ENCODE measurements at places on chromosomes 16 and 17.

GRCh38 chr17:8073627-8074484, 13.7 kb downstream of the ALOX12B start:
- DNase-seq: peak; percentile 72

DNA sequence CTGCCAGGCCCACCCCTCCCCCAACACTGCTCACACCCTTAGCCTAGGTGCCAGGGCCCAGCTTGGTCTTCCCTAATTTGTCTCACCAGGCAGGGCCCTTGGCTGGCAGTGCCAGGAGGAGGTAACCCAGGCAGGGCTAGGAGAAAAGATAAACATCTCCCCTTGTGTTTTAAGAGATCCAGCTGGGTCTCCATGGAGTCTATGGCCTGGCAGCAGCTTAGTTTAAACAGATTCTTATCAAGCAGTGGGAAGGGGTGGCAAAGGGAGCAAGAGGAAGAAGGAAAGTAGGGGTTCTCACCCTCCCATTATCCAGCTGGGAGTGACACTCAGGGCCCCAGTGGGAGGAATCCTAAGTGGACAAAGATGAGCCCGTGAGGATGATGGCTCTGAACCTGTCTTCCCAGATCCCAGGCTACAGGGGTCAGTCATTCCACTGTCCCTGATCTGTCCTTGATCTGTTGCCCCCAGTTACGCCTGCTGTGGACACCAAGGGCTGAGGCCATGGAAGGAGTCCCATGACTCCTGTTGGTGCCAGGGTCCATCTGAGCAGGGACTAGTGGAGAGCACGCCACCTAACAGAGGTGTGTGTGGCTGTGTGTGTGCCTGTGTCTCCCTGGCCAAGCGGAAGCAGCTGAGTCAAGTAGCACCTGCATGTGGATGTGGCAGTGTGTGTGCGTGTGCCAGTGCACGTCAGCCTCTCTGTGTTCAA, 47.4 kb upstream of the MEIOC start:
- no peak for DNase-seq

- no peak for DNase-seq
Measured at GRCh38 chr17:37315601-37316000, 60.2 kb upstream of the C17orf78 start.

GRCh38 chr17:57916925-57917858, 38.0 kb downstream of the CUEDC1 start:
- DNase-seq: no peak

GRCh38 chr16:7303660-7304200, 28.9 kb upstream of the RBFOX1 start:
- no peak for DNase-seq

- DNase-seq: no peak
Measured at GRCh38 chr17:57899822-57900221, 50.0 kb upstream of the MRPS23 start.

GRCh38 chr17:14038206-14038605, 31.1 kb upstream of the COX10 start:
- no peak for DNase-seq

DNA sequence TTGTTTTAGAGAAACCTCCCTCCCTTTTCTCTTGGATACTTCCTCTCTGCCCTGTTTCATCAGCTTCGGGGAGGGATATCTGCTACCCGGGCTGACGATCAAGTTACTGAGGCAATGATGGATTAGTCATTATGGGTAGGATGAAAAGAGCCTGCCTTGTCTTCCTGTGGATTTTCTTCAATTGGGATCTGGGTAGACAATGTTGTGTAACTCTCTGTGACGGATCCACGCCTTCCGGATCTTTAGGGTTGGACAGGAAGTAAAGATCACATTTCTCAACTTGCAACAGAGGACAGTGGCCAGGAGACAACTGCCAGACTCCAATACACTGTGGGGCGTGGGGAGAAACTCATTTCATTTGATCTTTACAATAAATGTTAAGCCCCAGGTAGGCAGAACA, 11.3 kb upstream of the CHST6 start:
- no peak for DNase-seq

GRCh38 chr16:86118467-86119307, 219.7 kb downstream of the IRF8 start:
- DNase-seq: no peak

- no peak for DNase-seq
Measured at GRCh38 chr17:68379692-68380677, 77.3 kb downstream of the WIPI1 start.

- DNase-seq: no peak
Measured at GRCh38 chr16:3023415-3023668, 400 bp downstream of the HCFC1R1 start.

DNA sequence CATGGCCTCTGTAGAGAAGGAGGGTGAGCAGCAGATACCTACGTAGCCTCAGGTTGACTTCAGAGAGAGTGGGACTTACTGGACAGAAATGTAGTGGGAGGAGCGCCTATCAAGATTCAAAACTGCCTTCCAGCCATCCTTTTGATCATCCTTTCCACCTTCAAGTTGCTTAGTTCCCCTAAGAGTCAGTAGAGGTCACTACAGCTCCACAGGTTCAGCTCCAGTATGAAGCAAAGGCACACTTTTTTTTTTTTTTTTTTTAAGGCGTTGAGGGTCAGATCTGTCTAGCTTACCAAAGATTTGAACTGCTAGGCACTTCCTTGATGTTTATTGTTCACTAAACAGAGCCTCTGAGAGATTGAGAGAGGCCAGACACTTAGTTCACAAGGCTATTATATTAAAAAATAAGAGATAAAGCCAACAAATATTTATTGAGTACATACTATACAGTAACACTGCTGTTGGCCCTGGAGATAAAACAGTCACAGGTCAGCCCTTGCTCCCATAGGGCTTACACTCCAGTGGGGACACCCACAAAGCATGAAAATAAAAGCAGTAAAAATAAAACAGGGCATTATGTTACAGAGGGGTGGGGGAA, 3.1 kb downstream of the RNF227 start:
- DNase-seq: no peak

- no peak for DNase-seq
Measured at GRCh38 chr17:73536700-73537605, 107.3 kb downstream of the SDK2 start.

- no peak for DNase-seq
Measured at GRCh38 chr16:28977703-28978662, 3.4 kb downstream of the SPNS1 start.

GRCh38 chr17:27535178-27535928, 79.1 kb downstream of the KSR1 start:
- DNase-seq: no peak

GRCh38 chr17:79612468-79613194, 1.8 kb upstream of the RBFOX3 start:
- no peak for DNase-seq

DNA sequence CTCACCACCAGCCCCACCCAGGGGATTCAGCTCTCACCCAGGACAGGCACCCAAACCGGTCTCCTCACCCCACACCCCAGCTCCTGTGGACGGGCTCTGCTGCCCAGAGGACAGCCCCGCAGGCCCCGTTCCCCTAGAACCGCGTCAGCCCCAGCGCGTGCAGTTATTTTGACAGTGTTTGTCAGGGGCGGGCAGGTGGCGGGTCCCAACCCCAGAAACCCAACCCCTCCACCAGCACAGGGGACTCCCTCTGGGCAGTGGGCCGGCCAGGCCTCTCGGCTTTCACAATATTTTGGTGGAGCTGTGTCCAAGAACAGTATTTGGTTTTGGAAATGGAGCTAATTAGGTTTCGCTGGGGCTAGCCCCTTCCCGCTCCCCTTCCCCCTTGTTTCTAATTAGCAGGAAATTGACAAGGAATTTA, 44.8 kb downstream of the BAHCC1 start:
- no peak for DNase-seq

GRCh38 chr17:78876094-78876597, 26.9 kb downstream of the CEP295NL start:
- no peak for DNase-seq

GRCh38 chr16:5206331-5206990, 108.9 kb upstream of the EEF2KMT start:
- DNase-seq: no peak

GRCh38 chr16:51147776-51148677, 3.0 kb downstream of the SALL1 start:
- DNase-seq: no peak

DNA sequence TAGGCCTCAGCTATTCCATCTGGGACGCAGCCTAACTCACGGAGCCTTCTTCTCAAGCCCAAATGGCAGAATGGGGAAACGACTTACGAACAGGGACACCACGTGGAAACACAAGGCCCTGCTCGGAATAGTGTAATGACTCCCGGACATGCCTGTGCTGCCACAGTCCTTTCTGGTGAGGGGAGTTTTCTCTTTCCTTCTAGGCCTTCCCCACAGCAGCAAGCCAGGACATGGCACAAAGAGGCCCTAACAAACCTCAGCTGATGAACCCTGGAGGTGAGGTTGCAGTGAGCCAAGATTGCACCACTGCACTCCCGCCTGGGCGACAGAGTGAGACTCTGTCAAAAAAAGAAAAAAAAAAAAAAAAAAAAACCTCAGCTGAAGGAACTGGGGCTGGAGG, 15.3 kb downstream of the ZBTB4 start:
- DNase-seq: no peak

- DNase-seq: no peak
Measured at GRCh38 chr16:82788919-82789318, 162.2 kb downstream of the CDH13 start.

GRCh38 chr17:17667947-17668346, 13.3 kb upstream of the RAI1 start:
- DNase-seq: no peak

GRCh38 chr16:7508656-7509055, 176.0 kb downstream of the RBFOX1 start:
- no peak for DNase-seq

DNA sequence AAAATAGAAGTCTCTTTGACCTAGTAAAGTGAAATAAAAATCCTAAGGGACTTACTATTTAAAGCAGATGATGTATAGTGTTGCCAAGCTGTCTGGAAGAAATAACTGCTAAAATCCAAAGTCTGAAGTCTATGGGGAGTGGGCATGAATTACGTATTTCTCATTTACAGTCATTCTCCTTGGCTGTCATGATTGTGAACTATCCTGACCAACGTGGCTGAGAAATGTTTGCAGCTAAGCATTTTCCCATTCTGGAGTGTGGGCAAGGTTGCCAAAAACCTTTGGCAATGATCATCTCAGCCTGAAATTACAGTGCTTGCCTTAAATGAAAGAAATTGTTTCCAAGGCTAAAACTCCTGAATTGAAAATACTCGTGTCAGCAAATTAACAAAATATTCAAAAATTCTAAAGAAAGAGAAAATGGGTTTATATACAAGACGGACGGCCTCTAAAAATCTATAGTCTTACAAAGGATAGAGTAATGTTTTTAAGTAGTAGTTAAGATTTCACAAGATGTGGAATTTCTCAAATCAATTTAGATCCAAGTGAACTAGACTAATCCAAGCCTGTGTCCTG, 77.0 kb downstream of the CACNG1 start:
- DNase-seq: no peak

GRCh38 chr17:72465191-72466024, 344.6 kb downstream of the SOX9 start:
- no peak for DNase-seq

GRCh38 chr16:56399486-56399885, 25.9 kb downstream of the AMFR start:
- no peak for DNase-seq

DNA sequence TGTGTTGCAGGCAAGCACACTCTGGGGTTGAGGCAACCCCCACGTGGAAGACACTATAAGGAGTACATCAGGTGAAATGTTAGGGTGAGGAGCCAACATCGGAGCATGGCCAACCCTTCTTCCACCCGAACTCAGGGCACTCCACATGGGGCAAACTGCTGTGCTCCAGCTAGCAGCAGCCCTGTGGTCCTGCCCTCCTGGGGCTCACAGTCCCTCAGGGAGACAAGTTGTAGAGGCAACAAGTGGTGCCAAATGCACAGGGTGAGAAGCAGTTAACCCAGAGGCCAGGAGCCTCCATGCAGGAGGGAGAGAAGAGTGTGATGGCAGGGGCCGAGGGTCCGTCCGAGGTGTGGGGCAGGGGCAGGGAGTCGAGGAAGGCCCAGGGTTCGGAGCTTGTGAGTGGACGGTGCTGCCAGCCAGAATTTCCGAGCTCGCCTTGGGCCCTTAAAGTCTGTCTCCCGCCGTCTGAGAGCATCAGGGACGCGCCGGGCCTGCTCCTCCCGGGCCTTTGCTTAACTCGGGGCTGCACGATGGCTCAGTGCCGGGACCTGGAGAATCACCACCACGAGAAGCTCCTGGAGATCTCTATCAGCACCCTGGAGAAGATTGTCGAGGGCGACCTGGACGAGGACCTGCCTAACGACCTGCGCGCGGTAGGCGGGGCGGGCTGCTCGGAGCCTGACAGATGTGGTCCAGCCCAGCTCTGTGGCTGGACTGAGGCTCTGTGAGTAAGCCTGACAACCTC, 32.3 kb downstream of the ATPAF2 start:
- DNase-seq: no peak

DNA sequence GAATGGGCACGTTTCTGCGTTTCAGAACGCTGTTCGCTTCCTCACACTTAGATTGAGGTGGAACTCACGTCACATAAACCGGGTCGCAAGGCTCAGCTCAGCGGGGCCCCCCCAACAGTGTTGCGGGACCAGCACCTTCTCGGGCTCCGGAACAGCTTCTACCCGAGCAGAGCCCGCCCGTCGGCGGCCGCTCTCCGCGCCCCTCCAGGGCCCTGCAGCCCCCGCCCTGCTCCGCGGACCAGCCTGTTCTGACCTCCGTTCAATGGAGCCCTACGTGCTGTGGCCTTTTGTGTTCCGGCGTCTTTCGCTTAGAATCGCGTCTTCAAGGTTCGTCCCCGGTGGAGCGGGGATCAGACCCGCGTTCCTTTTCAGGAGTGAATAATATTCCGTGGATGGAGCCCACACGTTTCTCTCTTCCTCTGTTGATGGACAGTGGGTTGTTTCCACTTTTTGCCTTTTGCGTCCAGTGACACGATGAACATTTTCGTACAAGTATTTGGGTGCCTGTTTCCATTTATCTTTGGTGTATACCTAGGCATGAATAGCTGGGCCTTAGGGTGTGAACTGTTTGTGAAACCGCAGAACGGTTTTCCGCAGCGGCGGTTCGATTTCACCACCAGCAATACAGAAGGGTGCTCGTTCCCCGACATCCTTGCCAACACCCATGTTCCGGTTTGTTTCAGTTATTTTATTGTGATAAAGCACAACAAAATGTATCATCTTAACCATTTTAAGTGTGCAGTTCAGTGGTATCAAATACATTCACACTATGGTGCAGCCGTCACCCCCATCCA, 2.3 kb upstream of the SLC22A31 start:
- no peak for DNase-seq

- no peak for DNase-seq
Measured at GRCh38 chr17:60158751-60159478, 9.1 kb downstream of the CA4 start.

DNA sequence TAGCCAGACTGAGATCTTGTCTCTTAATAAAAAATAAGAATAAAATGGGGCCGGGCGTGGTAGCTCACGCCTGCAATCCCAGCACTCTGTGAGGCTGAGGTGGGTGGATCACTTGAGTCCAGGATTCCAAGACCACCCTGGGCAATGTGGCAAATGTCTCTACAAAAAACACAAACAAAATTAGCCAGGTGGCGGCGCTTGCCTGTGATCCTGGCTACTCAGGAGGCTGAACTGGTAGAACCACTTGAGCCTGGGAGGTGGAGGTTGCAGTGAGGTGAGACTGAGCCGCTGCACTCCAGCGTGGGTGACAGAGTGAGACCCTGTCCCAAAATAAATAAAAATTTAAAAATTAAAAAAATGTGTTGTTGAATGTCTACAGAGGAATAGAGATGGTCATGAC, 2.9 kb upstream of the DEF8 start:
- no peak for DNase-seq

GRCh38 chr17:61411261-61412142, 11.9 kb downstream of the TBX2 start:
- DNase-seq: no peak

GRCh38 chr17:39014044-39014794, 47.0 kb upstream of the FBXO47 start:
- no peak for DNase-seq

All from stimulated activated CD8-positive, alpha-beta memory T cell treated with anti-CD3 and anti-CD28 coated beads, Interleukin-2, amount 100 ng/mL, for 1 hour (primary cell).